Left cardiac atrium (tissue), 4 donors: ENCODE measurements at places on chromosomes 1 and 21.

DNA sequence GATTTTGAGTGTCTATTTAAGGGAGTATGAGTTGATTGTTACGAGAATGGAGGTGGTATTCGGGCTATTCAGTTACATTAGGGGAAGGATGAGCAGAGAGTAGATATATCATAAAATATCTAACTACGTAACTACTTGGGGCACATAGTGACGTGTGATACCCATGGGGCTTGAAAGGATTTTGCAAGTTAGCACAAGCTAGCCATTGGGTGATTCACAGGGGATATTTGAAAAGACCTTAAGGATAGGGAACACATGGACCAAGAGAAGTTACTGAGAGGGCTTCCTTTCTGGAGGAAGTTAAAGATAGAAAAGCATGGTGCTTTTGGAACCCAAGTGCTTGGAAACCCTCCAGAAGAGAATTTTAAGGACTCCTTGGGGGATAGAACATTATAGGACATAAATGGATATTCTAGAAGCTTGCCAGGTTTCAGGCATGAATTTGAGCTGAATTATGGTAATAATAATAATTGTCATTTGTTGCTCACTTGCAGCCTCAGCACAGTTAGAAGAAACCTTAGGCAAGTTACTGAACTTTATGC, 5.4 kb downstream of the DISP1 start:
- no peak for DNase-seq

DNA sequence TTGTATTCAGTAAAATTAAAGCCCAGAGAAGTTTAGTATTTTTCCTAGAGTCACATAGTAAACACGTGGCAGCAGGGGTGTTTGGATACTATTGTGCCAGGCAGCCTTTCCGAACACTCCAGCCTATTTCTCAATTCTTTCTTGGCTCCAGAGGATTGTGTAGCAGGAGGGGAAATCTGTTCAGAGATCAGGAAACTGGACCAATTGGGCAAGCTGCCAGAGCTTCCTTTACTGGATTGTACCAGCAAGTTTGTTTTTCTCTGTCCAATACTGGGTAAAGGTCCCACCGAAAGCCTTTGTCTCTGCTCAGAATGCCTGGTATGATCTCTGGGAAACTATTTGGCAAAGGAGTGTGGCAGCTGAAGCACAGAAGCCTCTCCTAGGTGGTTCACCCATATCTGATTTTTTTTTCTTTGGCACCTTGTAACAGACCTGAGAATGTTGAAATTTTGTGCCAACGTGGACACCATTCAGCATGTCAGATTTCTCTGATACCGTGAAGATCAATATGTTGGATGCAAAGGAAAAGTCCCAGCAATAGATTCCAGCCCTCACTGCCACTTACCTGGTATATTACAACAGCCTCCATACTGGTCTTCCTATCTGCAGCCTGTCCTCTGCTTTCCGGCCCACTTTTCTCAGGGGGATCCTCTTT, 126.2 kb downstream of the FGGY start:
- DNase-seq = peak; percentile 85

DNA sequence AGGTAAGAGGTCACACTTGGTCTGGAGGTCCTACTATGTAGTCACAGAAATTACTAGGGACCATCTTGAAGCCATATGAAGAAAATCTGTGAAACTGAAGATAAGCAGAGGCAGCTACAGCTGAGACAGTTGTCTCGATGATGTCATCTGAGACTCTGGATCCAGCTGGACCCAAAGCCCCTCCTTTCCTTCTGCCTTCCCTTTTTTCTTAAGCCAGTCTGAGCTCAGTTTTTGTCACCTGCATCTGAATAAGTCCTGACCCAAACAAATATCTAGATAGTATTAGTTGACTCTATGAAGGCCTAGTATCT, 143.3 kb downstream of the ETS2 start:
- DNase-seq = no peak

- peak; percentile 51 for DNase-seq
Measured at GRCh38 chr1:88985032-88985431, 7.4 kb downstream of the KYAT3 start.

GRCh38 chr1:43492826-43493225, 37.9 kb upstream of the PTPRF start:
- no peak for DNase-seq

GRCh38 chr1:113858418-113858817, 13.1 kb downstream of the PTPN22 start:
- DNase-seq = no peak

DNA sequence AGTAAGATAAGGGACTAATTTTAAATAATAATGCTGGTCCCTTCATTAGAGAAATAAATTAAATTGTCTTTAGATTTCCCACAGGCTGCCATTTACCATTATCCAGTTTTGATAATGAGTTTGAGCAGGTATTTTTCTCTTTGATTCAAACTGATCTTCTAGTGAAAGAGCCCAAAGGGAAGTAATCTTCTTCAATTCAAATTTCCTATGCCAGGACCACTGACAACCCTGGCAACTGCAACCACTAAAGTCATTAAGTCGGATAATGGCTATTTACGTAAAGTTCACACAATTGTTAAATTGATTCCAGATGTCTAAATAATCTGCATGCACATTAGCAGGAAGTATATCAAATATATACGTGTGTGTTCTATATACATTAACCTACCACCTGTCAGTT, 399.3 kb downstream of the PTPRC start:
- DNase-seq = no peak

GRCh38 chr21:29295066-29295650, 3.6 kb upstream of the BACH1 start:
- DNase-seq = no peak

DNA sequence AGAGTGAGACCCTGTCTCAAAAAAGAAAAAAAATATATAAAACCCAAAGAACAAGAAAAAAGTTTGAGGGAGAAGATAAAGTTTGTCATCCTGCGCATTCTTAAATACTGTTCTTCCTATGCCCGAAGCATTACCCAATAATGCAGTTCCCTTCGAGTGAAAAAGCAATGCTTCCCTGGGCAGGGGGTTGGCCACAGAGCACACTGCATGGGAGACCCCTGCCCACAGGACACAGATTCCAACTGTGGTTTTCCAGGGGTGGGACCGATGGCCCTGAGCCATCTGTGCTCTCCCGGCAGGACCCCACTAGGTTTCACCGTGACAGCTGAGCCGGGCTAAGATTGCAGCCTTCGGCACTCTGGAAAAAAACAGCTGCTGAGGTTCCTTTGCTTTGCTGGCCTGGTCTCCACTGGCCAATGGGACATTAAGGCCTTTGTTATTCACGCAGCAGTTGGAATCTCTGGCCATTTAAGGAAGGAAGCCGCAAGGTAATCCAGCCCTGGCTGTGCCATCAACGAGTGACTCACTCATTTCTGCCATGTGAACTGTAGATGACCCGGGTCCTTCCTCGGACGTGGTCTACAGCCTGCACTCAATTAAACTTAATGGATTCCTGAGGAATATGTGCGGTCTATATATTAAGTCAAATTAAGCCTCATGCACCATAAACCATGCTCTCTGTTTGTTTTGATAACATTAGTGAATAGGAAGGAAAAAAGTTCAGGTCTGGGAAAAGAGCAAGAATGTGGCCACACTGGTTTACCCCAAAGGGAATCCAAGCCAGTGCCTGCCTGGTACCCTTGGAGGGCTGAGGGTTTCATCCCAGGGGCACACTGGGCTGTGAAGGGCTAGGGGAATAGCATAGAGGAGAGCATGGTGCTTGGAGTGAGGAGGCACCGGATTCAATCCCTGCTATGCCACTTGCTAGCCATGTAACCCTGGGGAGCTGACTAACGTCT, 163.2 kb downstream of the ZBTB18 start:
- DNase-seq = peak; percentile 32

- DNase-seq = peak; percentile 32
Measured at GRCh38 chr1:175072099-175072951, 4.7 kb downstream of the TNN start.

DNA sequence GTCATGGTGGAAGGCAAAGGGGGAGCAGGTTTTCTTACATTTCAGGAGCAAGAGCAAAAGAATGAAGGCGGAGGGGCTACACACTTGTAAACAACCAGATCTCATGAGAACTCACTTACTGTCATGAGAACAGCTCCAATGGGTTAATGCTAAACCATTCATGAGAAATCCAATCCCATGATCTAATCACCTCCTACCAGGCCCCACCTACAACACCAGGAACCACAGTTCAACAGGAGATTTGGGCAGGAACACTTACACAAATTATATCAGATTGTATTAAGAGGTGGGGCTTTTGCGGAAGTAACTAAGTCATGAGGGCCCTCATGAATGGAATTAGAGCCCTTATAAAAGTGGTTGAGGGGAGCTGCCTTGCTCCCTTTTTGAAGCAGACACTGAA, 48.9 kb upstream of the SAMSN1 start:
- no peak for DNase-seq

DNA sequence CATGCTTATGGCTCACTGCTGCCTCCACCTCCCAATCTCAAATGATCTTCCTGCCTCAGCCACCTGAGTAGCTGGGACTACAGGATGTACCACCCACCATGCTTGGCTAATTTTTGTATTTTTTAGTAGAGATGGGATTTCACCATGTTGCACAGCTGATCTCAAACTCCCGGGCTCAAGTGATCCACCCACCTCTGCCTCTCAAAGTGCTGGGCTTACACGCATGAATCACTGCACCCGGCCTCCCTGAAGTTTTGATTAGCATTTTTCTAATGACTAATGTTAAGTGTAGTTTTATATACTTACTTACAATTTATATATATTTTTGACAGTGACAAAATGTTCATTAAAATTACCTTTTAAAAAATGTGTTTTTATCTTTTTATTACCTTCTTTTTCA, 41.1 kb downstream of the ZNF678 start:
- no peak for DNase-seq

DNA sequence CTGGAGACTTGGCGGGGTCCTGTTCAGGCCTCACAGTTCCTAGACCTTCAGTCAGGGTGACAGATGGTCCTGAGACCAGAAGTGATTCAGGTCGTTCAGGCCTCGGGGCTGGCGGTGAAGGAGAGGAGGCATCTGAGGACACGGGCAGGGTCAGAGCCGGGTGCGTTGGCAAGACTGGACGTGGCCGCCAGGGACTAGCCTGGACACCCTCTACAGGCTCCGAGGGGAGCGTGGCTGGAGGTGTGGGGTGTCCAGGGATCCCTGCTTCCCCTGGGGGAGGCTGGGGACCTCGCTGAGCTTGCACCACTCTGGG, 64.0 kb upstream of the TARDBP start:
- DNase-seq = no peak

- DNase-seq = no peak
Measured at GRCh38 chr1:231106347-231106746, 55.5 kb upstream of the TRIM67 start.

DNA sequence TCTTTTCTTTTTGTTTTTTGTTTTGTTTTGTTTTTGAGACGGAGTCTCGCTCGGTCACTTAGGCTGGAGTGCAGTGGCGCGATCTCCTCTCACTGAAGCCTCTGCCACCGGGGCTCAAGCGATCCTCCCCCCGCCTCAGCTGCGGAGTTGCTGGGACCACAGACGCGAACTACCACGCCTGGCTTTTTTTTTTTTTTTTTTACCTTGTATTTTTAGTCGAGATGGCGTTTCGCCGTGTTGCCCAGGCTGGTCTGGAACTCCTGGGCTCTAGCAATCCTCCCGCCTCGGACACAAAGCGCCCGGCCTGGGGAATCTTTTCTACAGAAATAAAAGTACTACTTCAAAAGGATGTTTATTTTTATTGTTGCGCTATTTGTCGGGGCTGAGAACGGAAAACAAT, 1.1 kb upstream of the SETDB1 start:
- peak; percentile 23 for DNase-seq

DNA sequence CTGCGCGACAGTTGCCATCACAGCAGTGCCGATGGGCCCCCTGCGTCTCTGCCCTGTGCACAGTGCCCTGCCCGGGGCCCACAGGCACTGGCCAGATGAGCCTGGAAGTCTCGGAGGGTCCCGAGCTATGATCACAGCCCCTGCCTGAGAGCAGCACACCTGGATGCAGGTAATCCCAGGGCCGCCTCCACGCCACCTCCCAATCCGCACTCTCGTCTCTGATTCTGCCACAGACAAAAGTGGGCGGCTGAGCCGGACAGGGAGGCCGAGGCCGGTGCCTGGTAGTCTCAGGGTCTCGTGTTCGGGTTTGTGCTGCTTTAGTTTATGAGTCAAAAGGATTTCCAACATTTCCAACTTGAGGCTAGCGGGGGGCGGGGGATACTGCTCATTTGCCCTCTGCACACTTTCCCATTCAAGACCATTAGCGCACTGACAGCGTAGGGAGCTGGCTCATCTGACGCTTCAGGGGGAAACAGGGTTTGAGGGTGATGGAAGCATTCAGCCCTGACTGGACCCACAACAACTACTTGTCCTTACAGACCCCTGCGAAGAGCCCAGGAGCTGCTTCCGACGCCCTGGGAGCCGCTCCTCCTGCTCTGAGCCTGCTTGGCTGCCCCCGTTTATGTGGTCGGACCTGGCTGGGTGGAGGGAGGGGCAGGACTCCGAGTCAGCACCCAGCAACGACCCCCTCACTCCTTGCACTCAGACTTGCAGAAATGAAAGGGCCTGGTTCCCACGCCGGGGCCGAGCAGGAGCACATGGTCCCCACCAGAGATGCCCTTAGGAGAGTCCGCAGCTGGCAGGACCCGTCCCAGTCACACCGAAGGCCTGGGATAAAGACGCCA, 1.8 kb upstream of the TTC34 start:
- peak; percentile 10 for DNase-seq

GRCh38 chr1:61397935-61398334, 315.6 kb downstream of the NFIA start:
- no peak for DNase-seq

GRCh38 chr1:83619170-83619896, 379.6 kb downstream of the TTLL7 start:
- no peak for DNase-seq

- DNase-seq = no peak
Measured at GRCh38 chr1:12340544-12340930, 110.7 kb downstream of the VPS13D start.

- no peak for DNase-seq
Measured at GRCh38 chr1:111846842-111847241, 91.1 kb downstream of the DDX20 start.

DNA sequence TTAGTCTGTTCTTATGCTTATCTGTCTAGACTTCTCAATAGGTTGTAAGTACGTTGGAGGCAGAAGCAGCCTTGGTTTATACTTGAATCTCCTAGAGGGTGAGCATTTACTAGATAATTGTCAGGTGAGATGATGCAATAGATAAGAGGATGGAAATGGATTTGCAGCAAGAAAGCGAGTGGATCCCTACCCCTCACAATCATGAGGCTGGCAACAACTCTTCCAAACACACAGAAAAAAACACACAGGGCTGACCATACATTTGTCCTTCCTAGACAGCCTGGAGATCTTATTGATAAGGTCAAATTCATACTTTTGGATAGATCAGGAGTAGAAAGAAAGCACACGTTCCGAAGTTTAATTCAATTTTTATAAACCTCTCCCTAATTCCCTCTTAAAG, 481.4 kb upstream of the CAMK1G start:
- DNase-seq = no peak

GRCh38 chr1:19222979-19223824, 13.1 kb upstream of the UBR4 start:
- DNase-seq = no peak
